GF-D8 (cell line): ENCODE measurements at places on chromosomes 5 and 9.

DNA sequence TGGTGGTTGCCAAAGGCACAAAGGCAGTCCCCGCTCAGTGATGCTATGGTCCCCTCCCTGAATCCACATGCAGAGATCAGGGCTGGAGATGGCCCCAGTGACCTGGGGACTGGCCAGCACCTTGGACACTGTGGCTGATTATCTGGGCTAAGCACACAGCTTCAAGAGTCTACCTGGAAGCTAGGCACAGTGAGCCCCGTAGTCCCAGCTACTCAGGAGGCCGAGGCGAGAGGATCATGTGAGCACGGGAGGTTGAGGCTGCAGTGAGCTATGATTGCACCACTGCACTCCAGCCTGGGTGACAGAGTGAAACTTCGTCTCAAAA lies 8.3 kb upstream of the SCGB3A1 start:
- DNase-seq, result no peak

- no peak for DNase-seq
Measured at GRCh38 chr9:99561961-99562565, 259.6 kb upstream of the NR4A3 start.

DNA sequence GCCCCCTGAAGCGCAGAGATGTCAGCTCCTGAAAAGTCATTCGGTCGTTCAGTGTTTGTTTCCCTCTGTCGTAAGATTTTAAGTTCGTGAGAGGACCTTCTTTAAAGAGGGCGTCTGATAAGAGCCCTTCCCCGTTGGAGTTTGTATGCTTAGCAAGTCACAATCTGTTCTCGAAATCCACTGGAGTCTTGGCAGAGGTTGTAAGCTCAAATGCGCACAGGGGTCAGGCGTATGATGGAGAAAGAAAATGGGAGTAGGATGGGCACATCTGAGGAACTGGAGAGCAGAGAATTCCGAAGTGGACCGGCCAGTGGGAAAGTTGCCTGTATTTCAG lies 710 bp downstream of the HSD17B4 start:
- no peak for DNase-seq

- no peak for DNase-seq
Measured at GRCh38 chr5:79227484-79228025, 8.4 kb upstream of the JMY start.

DNA sequence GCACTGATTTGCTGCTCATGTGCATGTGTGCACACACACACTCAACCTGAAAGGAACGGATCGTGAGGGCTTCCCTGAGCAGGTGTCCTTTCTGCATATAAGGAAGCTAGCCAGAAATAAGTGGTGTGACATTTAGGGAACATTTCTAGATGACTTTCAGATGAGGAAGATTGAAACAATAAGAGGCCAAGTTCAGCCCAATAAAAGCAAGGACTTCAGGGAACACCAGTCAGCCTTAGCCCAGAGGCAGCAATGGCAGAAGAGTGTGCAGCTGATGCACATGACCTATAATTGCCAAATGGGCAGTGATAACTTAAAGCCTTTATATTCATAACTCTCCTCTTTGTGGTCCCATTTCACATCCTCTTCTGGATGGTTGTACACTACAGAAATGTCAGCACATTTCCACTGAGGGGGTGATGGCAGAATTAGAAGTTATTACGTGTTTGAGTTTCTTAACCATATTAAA lies 255.5 kb downstream of the TRIM32 start:
- no peak for DNase-seq

GRCh38 chr9:91837981-91838731 lies 111.9 kb downstream of the ROR2 start:
- DNase-seq, result no peak

GRCh38 chr9:34994900-34995669 lies 5.5 kb downstream of the DNAJB5 start:
- DNase-seq, result no peak

DNA sequence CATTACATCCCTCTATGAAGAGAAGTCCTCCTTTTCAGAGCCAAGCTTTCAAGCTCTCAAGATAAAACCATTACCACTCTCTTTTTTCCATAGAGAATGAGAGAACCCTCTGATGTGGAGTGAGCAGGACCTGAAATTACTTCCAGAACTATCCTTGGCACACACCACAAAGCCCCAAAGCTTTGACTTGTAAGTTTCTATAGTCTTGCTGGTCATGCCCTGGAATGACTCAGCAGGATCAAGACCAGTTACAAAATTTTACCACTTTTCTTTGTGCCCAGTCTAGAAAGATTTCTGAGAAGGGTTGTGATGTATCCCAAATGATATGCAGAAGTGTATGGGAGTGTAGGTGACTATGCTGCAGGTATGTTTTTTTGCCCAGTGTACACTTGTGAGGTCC lies 760.6 kb downstream of the TLE1 start:
- no peak for DNase-seq
